HT1080 (cell line): ENCODE measurements at places on chromosomes 16 and 17. TPM values are rescaled to one million over a fixed set of nuclear protein-coding genes. Genes with fewer than 3 reads are reported as not detected.

DNA sequence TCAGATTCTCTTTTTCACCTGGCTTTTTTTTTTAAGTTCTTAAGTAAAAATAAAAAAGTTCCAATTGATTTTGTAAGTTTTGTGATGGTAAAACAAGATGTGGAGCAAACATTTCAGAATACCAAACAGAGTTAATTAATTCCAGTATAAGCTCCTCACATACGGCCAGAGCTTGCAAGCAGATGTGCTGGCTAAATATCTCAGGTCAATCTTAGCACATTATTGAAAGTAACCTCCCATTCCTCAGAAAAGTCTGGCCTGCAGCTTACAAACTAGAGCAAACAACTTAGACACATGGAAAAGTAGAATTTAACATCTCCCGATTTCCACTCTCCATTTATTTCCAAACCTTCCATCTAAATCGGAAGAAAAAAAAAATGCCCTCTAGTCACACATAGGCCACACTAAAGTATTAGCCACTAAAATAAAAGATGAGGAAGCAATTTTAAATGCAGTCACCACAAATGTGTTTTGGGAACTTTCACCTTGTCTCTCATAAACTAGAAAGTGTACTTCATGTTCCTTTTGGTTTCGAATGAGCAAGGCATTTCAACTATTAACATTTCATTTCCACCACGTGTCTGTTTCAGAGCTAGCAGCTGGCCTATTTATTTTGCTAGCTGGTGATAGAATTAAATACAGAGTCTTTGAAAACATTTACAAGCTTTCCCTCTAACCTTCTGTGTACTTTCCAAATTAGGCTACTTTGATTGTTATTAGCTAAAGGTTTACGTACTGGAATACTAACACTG, 143.3 kb downstream of the STX8 start:
- DNase-seq: no peak

DNA sequence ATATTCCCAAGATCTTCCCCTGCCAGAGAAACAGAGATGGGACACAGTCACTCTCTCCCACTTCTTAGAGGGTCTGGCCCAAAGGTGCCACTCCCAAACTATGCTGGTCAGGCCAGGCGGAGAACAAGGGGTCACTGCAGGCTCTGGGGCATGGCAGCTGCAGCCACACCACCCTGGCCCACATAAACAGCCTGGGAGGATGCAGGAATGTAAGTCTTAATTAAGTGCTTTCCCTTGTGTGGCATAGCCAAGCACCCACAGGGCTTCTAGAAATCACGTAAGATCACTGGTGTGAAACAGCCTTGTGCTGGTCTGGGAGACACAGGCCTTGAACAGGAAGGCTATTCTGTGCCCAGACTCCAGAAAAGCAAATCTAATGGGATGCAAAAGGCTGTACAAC, 31.5 kb downstream of the ABCC12 start:
- no peak for DNase-seq

DNA sequence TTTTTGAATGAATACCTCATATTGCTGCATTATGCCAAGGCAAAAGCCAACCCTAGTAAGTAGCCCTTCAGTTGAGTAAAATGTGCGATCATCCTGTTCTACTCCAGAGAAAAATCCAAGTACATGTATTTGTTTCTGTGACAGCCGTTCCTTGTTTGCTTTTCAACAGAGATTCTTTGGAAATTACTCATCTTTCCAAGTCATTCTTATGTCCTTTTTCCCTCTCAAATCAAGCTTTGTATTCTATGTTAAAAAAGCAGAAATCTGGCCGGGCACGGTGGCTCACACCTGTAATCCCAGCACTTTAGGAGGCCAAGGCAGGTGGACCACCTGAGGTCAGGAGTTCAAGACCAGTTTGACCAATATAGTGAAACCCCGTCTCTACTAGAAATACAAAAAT, 112.9 kb upstream of the HAS3 start:
- DNase-seq: peak; percentile 83

DNA sequence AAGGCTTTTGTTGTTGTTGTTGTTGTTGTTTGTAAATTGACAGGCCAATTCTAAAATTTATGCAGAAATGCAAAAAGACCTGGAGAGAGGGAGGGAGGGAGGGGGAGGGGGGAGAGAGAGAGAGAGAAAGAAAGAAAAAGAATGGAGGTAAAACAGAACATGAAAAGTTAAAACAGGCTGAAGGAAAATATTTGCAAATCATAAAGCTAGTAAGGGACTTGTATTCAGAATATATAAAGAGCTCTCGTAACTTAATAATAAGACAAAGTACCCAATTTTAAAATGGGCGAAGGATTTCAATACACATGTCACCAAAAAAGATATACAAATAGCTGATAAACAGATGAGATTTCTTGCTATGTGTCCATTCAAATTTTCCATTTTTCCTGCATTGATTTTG, 15.4 kb downstream of the TNRC6C start:
- DNase-seq: no peak

DNA sequence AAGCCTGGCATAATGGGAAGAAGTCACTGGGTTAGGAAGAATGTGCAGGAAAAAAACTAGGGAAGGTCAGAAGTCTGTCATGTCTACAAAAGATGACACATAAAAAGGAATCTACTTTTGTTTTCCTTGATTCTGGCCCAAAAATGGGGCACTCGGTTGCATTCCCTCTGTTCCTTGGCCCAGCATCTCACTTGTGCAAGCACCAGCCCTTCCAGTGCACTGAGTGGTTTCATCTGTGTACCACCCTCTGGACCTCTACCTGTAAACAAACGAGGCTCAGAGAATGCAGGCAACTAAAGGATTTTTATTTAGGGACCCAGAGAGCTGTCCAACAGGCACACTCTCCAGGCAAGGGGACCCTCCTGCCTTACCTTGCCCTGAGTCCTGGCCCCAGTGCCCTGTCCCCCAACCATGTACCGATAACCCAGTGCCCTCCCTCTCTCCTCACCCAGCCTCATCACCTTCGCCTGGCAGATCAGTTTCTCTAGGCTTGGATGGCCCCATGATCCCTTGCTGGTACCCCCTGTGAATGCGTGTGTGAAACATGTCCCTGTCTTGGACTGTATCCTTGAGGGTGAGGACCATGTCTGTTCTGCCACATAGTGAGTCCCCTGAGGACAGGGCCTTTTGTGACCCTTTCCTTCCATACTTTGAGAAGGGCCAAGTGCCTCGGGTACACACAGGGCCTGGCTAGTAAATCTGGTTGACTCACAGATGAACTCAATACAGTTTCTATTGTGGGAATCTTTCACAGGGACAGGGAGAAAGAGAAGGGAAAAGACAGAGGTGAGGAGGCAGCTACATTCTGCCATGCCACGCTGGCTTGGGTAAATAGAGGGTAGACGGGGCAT, 13.3 kb downstream of the NXPH3 start:
- peak; percentile 34 for DNase-seq

- DNase-seq: no peak
These were observed 63.9 kb downstream of the NETO2 start for GRCh38 chr16:47079860-47080259.

DNA sequence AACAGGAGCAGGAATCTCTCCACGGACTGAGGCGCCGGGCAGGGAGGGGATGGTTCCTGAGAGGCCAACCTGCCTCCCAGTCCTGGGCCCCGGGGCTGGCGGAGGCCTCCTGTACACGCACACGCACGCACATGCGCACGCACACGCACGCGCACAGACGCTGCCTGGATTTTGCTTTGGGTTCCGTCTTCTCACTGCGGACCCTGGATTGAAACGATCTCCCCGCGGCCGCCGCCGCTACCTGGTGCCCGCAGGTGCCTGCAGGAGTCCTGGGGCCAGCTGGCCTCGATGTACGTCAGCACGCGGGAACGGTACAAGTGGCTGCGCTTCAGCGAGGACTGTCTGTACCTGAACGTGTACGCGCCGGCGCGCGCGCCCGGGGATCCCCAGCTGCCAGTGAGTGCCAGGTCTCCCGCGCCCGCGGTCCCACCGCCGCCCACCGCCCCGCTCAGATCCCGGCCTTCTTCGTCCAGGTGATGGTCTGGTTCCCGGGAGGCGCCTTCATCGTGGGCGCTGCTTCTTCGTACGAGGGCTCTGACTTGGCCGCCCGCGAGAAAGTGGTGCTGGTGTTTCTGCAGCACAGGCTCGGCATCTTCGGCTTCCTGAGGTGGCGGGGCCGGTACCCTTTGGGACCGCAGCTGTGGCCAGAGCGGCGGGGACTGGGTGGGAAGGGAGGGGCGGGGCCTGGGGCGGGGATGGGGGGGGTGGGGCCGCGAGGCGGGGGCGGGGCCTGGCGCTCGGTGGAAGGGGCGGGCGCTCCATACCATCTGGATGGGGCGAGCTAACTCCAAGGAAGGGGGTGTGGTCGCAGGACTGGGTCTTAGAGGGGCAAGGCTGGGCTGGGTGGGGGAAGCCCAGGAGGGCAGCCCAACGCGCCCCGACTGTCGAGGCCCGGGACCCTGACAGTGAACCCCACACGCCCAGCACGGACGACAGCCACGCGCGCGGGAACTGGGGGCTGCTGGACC, 12.3 kb downstream of the CES4A start:
- no peak for DNase-seq

DNA sequence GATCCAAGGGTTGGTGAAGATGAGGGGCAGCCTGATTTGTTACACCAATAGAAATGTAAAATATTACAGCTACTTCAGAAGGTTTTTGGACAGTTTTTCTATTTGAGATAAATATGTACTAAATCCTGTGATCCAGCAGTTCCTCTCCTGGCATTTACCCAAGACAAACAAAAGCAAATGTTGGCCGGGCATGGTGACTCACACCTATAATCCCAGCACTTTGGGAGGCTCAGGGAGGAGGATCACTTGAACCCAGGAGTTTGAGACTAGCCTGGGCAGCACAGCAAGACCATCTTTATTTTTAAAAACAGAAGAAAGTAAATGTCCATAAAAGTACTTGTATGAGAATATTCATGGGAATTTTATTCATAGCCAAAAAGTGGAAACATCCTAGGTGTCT, 64.8 kb upstream of the MRC2 start:
- DNase-seq: peak; percentile 71

DNA sequence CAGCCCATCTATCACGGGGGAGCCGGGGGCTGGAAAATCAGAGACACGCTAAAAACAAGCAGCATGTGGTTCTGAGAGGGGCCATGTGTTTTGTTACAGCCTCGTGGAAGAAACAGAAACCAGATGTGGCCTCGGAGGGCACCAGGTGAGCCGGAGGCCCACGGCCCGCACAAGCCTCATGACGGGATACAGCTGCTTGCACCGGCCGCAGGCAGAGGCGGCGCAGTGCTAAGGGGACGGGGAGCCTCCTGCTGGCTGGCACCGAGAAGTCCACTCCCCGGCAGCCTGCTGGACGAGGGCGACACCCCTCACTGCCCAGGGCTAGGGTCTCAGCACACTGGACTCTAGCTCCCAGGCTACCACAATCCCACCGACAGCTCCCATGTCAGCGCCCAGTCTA, 19.2 kb downstream of the NDUFAF8 start:
- no peak for DNase-seq

- no peak for DNase-seq
These were observed 94.1 kb downstream of the USP32 start for GRCh38 chr17:60297760-60298401.

DNA sequence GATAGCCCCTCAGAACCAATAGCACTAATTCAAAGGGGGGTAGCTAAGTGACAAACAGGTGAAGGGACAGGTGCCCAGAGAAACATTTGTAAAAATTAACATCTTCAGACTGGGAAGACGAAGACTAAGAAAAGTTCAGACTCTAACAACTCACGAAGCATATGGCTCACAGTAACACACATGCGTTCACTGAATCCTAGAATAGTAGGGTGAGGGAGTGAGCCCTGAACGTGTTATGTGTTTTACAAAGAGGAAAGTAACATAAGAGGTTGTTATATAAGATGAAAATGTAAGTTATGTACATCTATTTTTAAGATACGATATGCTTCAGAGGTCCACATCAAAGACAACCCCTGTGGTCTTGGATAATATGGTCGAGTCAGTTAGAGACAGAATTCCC, 15.2 kb downstream of the GSG1L2 start:
- no peak for DNase-seq

- no peak for DNase-seq
These were observed 121.3 kb downstream of the METRNL start for GRCh38 chr17:83200751-83201150.

- DNase-seq: no peak
These were observed 8.6 kb upstream of the VAC14 start for GRCh38 chr16:70809392-70810060.

DNA sequence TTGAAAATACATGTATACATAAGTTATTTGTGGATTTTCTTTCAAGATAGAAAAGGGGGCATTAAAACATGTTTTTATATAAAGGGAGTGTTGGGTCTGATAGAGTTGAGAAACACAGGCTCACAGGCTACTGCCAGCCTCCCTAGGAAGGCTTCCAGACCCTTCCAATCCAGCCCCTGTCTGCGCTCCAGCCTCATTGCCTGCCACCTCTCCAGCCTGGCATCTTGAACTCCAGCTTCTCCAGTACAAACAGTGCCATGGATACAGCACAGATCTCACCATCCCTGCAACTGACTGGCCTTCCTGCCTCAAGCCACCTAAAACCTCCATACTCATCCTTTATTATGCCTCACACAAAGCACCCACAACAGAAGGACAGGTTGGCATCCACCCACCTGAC, 40.7 kb downstream of the CCDC182 start:
- no peak for DNase-seq

- DNase-seq: no peak
These were observed 2.6 kb downstream of the CDH5 start for GRCh38 chr16:66369055-66369592.

- DNase-seq: no peak
These were observed 27.4 kb upstream of the GSE1 start for GRCh38 chr16:85585711-85586110.

GRCh38 chr17:40547785-40548478, 17.3 kb downstream of the CCR7 start:
- DNase-seq: no peak

GRCh38 chr16:78244131-78244895, 144.9 kb downstream of the WWOX start:
- no peak for DNase-seq

DNA sequence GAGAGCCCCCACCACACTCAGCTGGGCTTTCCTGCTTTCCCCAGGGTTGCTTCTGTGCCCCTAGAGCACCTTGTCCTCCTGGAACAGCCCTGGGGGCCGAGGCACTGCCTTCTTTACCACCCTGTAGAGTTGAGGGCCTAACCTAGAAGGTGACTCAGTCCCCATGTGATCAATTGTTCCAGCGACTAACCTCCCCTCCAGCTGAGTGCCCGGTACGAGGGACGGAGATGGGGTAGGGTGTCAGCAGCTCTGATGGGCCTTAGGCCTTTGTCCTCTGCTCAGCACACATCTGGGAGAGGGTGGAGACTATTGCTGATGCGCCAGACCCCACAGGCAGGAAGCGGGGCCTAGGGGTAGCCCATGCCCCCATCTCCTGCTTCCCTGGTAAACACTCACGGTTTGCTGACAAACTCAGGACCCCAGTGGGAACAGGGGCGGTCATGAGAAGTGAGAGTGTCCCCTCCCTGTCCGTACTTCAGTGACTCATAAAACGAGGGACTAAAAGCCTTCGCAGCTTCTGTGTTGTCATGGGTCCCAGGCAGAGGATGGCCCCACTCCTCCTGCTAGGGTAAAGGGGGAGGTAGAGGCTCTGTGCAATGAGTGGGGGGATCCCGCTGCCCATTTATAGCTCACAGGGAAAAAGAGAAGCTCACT, 33.1 kb downstream of the NECAB2 start:
- peak; percentile 29 for DNase-seq

Gene GAA
- total RNA-seq: 9.8 and 10.0 TPM in 2 replicates

Gene LMF1
- total RNA-seq: not detected in 2 replicates

Gene RCVRN
- not detected in 2 replicates for total RNA-seq

Gene KCTD19
- total RNA-seq: not detected in 2 replicates

Gene FMNL1
- 41.4 and 64.3 TPM in 2 replicates for total RNA-seq

Gene PLEKHH3
- 14.7 and 15.7 TPM in 2 replicates for total RNA-seq

Gene CCL7
- not detected in 2 replicates for total RNA-seq
